Activated naive CD8-positive, alpha-beta T cell treated with anti-CD3 and anti-CD28 coated beads for 36 hours (primary cell): ENCODE measurements at places on chromosomes 7 and 10. TPM values are rescaled to one million over a fixed set of nuclear protein-coding genes. Genes with fewer than 3 reads are reported as not detected.

Gene GHRHR
- total RNA-seq: not detected

Gene FOXI2
- not detected for total RNA-seq

Gene PLCE1
- total RNA-seq: not detected

Gene ACHE
- total RNA-seq: not detected

Gene DCLRE1C
- total RNA-seq: 19.8 TPM
